ENCODE measurements at places on chromosomes 4 and X.

DNA sequence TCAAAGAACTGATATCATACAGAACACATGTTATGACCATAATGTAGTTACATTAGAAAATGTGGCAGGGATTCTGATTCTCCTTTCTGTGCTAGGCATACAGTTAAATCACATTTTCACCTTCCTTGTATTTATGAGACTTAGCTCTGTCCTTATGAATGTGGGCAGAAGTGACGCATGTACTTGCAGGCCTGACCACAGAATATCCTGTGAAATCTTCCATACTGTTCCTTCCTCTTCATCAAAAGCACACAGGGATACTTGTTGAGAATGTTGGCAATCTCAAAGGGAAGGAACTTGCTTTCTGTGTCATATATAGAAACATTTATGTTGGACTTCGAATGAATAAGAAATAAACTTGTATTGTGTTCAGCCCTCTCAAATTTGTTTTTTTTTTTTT lies 17.2 kb upstream of the MYOZ2 start:
- DNase-seq: no peak

DNA sequence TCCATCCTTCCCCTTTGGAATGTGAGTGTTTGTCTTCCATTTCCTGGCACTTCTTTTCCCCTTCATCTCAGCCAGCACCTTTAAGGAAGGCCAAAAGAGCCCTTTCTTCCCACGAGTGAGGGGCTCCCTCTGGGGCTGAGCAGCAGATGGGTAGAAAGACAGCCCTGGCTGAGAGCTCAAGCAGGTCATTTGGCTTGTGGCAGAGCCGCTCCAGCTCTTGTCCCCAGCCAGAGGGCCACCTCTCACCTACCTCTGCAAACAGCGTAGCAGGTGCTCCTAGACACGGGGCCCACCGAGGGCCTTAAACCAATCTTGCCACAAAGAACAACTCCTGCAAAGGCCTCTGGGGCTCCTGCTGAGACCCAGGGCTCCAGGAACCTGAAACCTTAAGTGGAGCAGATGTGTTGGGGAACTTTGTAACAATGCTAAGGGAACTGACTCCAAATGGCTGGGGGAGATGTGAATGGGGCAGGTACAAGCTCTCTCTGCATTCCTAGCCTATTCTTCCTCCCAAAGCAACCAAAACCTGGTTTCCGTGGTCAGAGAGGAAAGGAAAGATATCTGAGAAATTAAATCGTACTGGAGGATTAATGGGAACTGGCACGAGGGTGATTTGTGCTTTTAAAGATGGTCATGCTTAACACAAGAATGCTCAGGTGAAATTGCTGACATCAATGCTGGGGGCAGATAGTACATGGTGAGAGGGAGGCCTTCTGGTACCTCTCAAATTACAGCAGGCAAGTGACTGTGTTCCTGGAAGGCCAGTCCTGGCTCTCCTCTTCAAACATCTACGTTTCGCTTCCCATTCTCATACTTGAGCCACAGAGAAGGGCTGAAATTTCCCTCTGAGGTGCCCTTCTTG lies 27.0 kb downstream of the TFDP3 start:
- no peak for DNase-seq

DNA sequence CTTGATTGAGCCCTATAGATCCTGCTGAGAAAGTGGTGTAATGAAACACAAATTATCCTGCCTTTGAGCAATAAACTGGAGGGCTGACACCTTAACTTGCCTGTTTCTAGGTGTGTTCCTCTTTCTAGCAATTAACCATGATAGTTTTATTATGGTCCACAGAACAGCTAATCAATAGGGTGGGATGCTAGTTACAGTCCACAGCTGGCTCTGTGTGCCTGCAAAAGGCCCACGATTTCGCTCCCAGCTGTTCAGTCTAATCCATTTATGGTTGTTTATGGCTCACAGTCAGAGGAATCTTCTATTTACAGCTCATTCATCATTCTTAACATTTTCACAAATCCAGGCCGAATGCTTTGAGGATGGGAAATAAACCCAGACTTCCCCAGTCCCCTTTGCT lies 674.9 kb downstream of the SMARCA1 start:
- no peak for DNase-seq

DNA sequence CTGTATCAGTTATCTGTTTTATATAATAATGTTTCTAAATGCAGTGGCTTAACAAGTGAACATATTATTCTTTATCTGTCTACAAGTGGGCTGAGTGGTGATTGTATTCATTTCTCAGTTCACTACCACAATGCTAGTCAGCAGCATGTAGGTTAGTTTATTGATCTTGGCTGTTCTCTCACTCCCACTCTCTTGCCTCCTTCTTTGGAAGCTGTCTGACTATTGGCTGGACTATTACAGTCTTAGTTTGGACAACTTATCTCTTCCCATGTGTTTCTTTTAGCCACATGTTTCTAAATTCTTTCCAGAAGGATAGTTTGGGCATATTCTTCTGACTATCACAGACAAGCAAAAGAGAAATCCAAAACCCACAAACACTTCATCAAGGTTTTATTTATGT lies 459.5 kb upstream of the AGA start:
- no peak for DNase-seq

DNA sequence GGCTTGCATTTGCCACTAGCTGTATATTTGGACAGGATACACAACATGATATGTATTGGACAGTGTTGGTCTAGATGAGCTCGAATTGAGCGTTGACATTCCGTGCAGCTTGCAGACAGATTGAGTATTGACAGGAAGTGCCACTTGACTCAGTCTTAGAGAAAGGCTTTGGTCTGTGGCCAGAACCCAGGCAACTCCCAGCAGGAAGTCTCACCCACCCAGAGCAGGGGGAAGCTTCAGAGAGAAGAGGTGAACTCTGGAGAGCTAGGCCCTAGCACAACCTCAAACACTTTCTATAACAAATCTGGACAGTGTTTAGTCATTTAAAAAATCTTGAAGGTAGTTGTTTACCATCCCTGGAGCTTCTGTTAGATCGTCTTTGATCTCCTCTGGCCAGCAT lies 280.5 kb downstream of the FBXW7 start:
- DNase-seq: no peak

DNA sequence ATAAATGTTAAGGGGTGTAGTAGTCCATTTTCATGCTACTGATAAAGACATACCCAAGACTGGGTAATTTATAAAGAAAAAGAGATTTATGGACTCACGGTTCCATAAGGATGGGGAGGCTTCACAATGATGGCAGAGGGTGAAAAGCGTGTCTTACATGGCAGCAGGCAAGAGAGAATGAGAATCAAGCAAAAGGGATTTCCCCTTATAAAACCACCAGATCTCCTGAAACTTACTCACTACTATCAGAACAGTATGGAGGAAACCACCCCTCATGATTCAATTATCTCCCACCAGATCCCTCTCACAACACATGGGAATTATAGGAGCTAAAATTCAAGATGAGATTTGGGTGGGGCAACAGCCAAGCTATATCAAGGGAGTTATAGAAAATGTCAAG lies 329.2 kb downstream of the DTHD1 start:
- no peak for DNase-seq

DNA sequence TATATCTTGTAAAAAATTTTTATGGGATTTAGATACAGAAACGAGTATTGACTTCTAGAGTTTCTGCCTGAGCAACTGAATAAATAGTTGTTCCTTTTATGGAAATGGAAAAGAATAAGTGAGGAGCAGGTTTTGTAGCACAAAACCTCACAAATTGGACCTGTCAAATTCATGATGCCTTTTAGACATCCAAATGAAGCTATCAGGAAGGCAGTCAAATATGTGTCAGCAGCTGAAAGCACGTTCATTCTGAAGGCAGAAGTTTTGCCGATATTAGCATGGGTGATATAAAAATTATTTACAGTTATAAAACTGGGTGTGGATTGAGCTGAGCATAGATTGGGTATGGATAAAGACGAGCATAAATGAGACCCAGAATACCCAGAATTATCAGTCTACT lies 374.0 kb downstream of the EPHA5 start:
- no peak for DNase-seq

DNA sequence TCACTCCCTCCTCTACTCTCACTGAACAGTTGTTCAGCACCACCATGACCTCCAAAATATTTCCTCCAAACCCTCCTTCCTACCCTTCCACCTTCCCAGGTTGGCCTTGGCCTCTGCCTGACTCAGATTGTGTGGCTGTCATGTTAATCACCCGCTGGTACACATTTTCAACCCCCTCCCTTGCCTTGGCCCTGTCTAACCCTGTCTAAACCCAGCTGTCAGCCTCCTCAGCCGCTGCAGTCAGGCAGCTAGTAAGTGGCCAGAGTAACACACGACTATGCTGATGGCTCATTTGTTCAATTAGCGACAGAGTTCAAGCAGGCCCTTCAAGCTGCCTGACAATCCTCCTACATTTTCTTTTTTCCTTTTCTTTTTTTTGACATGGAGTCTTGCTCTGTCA lies 18.0 kb downstream of the ING2 start:
- no peak for DNase-seq

GRCh38 chrX:69387567-69388487 lies 116.3 kb upstream of the NALF2 start:
- peak; percentile 21 for DNase-seq

- no peak for DNase-seq
These were observed 43.1 kb downstream of the MAB21L2 start for GRCh38 chr4:150625033-150625432.

DNA sequence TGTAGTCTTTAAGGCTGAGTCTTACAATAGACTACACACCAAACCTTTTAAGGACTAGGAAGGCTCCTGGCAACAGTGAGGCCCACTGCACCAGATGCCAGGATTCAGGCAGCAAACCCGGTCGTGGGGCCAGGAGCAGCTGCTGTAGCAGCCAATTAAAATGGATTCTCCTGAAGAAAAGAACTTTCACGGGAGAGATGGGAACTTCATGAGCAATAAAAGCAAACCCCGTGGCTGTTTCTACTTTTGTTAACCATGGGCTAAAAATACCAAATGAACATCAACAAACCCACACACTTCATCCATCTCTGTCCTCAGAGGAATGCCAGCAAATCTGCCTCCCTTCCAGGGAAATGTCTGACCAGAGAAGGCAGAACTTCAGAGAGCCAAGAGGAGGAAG lies 101.4 kb downstream of the BTC start:
- no peak for DNase-seq

DNA sequence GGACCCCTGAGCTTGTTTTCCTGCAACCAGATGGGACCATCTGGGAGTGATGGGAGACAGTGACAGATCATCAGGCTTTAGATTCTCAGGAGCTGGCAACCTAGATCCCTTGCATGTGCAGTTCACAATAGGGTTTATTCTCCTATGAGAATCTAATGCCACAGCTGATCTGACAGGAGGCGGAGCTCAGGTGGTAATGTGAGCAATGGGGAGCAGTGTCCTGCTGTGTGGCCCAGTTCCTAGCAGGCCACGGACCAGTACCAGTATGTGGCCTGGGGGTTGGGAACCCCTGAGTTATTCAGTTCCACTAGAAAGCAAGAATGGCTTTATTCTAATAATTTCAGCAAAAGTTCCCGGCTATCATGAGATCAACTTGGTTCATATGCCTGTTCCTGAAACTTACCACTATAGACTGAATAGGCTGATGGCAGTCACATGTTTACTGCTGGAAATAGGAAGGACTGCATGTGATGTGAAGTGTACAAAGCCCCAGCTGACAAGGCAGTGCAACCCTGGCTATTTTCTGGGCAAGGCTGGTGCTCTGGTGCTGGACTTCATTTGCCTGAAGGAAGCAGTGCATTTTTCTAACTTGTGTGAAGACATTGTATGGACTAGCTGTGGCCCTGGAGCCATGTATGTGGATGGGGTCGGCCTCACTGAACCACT lies 107.2 kb downstream of the SPRY1 start:
- DNase-seq: no peak

DNA sequence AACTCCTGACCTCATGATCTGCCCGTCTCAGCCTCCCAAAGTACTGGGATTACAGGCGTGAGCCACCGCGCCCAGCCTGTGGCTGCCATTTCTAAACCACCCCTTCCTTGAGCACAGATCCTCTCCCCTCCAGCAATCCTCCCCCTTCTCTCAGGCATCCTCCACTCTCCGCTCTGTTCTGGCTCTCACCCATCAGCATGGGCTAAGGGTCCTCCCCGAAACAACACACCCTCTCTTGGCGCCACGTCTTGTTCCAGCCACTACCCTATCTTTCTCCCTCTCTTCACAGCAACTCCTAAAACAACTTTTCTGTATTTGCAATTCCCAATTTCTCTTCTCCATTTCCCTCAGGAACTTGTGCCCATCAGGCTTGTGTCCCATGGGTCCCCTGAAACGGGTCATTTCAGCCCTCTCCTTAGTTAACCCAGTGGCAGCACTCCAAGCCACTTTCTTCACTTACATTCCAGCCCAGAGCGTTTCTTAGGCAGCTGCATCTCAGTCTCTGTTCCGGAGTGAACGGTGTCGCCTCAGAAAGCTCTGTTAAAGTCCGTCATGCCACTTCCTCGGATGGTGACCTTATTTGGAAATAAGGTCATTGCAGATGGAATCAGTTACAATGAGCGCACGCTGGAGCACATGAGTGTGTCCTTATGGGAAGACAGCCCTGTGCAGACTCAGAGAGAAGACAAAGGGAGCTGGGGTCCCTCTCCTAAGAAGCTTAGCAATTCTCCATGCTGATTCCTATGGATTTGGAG lies 28.3 kb upstream of the CLDN24 start:
- DNase-seq: no peak

GRCh38 chrX:140764401-140764919 lies 54.9 kb downstream of the LINC00632 start:
- DNase-seq: no peak

DNA sequence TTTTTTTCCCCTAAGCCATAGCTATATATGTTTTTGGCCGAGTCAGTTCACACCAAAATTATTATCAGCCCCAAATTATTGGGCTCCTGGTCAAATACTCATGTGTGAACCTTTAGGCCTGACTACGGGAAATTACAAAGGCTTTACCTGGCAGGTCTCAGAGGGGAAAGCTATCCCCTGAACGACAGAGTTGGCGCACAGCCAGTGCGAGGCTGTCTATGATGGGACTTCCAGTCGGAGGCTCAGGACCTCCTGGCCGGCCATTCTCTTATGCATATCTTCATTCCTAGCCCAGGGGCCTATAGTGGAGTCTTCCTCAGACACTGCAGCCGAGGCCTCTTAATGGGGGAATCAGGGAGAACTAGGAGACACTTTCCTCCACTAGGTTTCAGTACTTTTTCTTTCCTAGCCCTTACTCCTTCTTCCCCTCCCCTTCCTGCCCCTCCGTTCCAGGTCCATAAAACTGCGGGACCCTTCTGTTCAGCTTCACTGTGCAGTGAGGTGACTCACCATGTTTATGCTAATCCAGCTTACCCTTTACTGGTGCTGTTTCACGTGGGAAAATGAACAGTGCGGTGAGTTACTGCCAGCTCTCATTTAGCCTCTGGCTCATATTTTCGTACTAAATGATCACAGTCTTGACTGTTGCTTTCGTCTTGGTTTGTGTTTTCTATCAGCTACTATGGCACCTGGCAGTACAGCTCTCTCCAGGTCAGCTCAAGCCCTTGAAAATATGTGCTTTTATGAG lies 533.9 kb downstream of the FSTL5 start:
- DNase-seq: no peak

- no peak for DNase-seq
These were observed 277.1 kb upstream of the TENM3 start for GRCh38 chr4:181966104-181966551.

Measured in hematopoietic multipotent progenitor cell treated with erythropoietin and hydrocortisone succinate and interleukin-3 and kit ligand, for 8 days (in vitro differentiated cells).